Activated CD4-positive, alpha-beta memory T cell treated with anti-CD3 and anti-CD28 coated beads, Interleukin-2, amount 10 ng/mL, durations not matched to agents 7 days and 5 days (primary cell): ENCODE measurements at places on chromosomes 5 and 9.

DNA sequence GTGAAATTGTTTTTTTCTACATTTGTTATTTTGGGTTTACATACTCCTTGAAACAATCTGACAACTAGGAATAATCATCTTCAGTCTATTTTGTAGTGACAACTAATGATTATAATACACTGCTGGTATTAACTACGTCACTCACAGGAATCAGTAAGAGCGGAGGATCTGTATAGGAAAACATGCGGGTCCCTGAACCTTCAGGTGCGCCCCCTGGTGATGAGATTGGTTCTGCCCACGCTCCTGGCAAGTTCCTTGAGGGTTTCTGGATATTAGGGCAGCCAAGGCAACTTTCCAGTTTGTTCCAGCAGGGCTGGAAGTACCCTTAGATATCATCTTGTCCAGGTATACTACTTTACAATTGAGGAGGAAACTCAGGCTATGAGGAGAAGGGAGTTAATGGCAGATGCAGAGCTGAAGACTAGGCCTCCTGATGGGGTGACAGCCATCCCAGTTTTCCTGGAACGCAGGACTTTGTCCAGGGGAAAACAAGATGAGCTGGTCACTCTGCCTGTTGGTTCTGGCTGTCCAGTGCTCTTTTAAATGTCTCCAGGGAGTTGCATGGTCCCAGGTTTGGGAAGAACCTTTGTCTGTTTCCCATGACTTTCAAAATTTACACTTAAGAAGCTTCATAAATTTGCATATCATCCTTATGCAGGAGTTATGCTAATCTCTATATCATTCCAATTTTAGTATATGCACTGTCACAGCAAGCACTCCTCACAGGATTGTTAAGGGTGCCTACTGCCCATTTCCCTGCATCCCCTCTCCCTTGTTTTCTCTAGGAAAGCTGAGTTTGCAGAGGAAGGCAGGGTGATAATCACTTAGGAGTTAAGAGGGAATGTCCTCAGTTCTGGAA, 14.9 kb upstream of the WNT8A start:
- peak; percentile 68 for DNase-seq

DNA sequence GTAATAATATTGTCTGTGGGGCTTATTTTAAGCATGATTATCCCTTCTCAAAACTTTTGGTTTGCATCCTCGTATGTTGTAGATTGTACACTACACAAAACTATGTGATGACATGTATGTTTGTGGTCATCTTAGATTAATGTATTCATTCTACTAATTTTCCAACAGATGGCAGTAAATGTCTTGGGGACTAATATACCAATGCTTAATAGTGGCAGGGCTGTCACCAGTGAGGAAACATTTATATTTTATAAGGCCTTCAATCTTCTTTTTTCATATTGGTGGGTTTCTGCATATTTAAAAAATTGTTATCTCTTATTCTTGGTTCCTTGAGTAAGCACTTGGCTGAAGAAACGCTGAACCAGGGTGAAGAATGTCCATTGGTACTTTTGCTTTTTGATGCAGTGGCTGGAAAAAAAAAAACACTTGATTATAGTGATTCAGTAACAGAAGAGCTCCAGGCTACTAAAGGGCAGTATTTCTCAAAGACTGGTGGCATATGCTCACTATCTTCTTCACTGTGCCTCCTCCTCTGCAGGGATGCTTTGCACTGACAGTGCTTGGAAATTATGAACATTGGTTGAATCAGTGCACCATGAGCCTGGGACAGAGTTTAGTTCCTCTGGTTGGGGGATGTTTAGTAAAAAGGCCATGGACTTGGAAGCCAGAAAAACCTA, 530.3 kb downstream of the RASEF start:
- DNase-seq = no peak

GRCh38 chr5:133818031-133818431, 150.4 kb downstream of the C5orf15 start:
- no peak for DNase-seq

GRCh38 chr5:1378096-1378495, 33.2 kb upstream of the CLPTM1L start:
- DNase-seq = no peak

DNA sequence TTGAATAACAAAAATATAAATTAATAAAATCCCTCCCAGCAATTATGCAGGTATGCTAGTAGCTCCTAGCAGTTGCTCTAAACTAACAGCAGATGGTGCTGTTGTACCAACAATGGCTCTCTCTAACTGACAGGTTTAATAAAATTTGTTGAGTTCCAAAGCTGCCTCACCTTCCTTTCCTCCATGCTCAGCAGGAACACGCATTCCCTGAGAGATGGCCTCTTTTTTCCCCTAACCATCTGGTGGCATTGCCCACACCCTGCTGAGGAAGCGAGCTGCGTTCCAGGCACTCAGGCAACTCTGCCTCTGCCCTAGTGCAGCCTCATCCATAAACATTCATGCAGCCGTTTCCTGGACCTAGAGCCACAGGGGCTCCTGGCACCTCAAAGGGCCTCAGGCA, 106.2 kb downstream of the KLHL3 start:
- DNase-seq = no peak

- DNase-seq = no peak
These were observed 377.3 kb downstream of the ICE1 start for GRCh38 chr5:5799826-5800225.

- no peak for DNase-seq
These were observed 168.2 kb downstream of the ARHGAP26 start for GRCh38 chr5:142938266-142938880.

DNA sequence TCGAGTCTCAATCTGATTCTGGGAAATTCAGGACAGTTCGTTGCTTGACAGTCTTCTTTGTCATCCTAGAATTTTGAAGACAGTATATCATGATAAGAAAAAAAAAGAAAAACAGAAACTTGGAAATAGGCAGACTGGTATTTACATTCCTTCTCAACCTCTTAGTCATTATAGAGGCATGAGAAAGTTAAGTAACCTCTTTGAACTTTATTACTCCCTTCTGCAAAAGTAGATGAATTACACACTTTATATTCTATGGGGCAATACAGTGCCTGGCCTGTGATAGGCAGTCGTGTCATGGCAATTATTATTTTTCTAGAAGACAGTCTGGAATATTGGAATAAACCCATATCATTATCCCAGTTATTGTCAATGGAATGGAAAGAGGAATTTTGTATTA, 828.9 kb downstream of the TLR4 start:
- DNase-seq = no peak

GRCh38 chr9:36007852-36008251, 28.9 kb upstream of the RECK start:
- no peak for DNase-seq

DNA sequence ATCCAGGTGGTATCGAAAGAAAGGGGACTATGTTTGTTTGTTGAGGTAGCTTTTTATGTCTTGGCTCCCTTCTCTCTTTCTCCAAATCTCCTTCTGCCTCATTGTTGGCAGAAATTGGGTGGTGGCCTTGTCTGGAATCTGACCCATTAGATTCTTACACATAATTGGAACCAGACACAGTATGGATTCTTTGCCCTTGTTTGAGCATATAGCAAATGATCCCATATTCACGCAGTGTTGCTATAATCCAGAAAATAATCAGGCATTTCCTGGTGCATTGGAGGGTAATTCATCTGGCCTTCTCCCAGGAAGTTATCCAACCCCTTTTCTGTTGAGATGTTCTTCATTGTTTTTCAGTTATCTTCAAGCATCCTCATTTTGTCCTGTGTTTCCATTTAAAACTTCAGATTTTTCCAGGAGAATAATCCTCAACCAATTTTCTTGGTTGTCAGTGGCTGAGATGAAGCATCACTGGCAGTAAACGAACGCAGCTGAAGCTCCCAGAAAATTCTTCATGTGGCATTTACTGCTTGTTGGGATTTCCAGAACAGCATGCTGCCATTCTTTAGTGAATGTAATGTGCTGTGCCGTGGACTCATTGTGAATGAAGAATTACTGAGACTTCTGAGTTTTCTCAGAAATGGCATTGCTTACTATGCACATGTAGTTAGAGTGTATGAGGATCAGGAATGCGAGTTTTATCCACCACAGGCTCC, 70.5 kb upstream of the NTRK2 start:
- no peak for DNase-seq

- DNase-seq = peak; percentile 33
These were observed 38.2 kb downstream of the SLC9A3 start for GRCh38 chr5:485946-486491.

GRCh38 chr5:157085930-157086329, 22.9 kb downstream of the HAVCR2 start:
- DNase-seq = no peak

DNA sequence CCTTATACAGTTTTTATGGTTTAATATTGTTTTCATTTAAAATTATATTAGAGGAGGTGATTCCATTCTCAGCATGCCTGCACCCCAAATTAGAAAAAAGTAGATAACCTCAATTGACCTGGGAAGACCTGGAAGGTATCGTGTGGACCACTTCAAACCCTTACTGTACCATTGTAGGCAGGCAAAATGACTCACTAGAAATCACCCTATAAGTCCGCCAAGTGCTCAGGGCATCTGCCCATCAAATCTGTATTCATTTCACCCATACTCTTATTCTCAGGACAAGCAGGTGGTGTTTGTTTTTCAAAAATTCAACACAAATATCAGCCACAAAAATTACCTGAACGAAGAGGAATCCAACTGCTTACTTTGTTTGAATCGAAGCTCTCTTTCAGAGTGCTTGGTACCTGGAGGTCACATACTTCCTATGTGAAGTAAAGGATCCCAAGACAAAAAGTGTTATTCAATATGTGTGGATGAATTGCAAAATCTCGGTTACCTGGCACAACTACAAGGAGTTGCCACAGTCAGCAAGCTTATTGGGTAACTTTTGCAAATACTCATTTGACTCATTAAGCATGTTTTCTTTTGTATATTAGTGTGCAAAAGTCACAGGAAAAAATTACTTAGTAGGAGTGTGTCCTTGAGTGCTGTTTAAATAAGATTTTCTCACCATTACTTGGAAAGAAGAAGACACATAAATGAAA, 216.2 kb downstream of the ENC1 start:
- no peak for DNase-seq

DNA sequence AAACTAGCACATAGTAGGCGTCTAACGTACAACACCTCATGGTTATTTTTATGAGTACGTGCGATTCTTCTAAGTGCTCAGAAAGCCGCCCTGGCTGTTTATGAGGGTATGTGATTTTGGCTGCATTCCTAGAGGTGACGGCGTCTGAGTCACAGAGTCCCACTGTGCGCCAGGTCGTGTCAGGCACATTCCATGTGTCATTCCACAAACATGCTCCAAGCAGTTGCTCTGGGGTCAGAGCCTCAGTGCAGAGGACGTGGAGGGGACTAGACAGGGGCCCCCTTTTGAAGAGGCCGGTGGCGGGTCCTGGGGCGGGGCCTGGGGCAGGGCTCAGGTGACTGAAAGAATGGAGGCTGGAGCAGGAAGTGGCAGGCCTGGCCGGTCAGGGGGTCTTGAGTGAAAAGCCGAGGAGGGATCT, 51.9 kb downstream of the NEK6 start:
- DNase-seq = no peak

- DNase-seq = no peak
These were observed 35.8 kb downstream of the C5orf15 start for GRCh38 chr5:133932441-133933168.

GRCh38 chr5:74640954-74641734, 616 bp upstream of the ENC1 start:
- DNase-seq = peak; percentile 39

DNA sequence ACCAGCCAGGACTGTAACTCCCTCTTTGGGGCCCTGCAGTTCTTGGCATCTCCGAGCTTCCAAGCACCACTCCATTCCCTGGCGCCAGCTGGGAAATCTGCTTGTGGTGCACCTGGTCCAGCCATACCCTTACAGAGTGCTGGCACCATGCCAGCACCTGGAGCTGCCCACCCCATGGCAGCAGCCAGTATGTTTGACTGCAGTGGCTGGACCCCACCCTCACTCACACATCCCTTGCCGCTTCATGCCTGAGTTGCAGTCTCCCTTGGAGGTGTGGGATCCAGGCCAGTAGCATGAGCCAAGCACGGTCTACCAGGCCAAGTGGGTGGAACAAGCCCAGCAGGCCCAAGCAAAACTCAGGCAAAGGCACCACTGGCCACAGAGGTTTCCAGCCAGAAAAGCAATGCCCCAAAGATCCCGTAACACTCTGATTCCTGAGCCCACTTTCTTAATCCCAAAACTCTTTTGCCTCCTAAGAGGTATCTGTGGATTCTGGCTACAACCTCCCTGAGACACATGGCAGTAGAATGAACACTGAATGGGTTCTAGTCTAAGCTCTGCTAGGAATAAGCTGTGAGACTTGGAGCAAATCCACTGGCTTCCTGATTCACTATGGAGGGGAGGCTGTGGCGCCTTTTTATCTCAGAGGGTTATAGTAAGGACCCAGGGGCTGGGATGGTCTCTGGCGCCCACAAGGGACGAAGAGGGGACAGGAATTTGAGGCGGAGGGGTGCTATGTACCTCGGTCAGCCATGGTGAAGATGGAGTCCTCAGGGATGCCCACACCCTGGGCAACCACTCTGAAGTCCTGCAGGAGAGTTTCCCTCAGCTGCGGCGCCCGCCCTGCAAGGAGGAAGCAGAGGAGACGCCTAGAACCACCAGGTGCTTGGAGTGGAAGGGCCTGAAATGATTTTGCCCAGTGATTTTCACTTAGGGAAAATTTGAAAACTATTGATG, 5.6 kb downstream of the AMBP start:
- no peak for DNase-seq

GRCh38 chr5:132225165-132226032, 2.3 kb downstream of the P4HA2 start:
- DNase-seq = no peak

GRCh38 chr5:60896991-60897390, 47.9 kb downstream of the ERCC8 start:
- no peak for DNase-seq

DNA sequence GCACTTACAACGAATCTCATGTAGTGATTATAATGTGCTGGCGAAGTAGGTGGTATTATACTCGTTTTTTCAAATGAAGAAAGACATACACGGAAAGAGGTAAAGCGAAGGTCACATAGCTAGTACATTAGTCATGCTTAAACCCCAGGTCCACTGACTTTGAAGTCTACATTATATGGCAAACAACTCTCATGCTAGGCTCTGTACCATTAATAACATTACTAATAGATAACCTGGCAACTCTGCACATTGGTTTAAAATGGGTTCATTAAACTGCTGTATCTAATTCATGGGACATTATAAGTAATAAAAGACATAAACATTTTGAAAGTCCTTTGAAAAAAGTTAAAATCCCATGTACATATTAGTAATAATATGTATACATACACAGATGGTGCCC, 21.2 kb downstream of the FYB1 start:
- no peak for DNase-seq

DNA sequence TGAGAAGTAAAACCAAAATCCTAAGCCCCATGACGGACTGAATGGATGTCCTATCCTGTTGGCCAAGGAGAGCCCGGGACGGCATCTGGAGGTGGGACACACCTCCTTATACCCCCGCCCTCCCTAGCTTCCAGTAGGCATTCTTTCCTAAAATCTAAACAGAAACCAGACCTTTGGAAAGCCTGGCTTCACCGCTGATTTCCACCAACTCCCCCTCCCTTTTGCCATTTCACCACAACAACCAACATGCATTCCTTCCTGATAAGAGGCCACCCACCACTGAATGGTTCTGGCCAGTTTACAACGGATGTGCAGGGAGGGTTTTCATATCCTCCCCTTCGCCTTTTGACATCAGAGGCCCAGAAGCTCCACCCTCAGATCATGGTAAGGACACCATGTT, 9.2 kb upstream of the RARS1 start:
- no peak for DNase-seq
